ENCODE measurements at places on chromosomes 4 and X. TPM values are rescaled to one million over a fixed set of nuclear protein-coding genes. Genes with fewer than 3 reads are reported as not detected.

GATA1 gene
- total RNA-seq: not detected

- no peaks in the 10 kb centered on the region for H3K27me3 ChIP-seq
- H3K4me1 ChIP-seq: no peaks in the 10 kb centered on the region
- no peak overlapping the region for H3K4me3 ChIP-seq
- H3K36me3 ChIP-seq: no peaks in the 10 kb centered on the region
These were observed 11.8 kb upstream of the ZNF630 start for GRCh38 chrX:48083212-48083611.

DNA sequence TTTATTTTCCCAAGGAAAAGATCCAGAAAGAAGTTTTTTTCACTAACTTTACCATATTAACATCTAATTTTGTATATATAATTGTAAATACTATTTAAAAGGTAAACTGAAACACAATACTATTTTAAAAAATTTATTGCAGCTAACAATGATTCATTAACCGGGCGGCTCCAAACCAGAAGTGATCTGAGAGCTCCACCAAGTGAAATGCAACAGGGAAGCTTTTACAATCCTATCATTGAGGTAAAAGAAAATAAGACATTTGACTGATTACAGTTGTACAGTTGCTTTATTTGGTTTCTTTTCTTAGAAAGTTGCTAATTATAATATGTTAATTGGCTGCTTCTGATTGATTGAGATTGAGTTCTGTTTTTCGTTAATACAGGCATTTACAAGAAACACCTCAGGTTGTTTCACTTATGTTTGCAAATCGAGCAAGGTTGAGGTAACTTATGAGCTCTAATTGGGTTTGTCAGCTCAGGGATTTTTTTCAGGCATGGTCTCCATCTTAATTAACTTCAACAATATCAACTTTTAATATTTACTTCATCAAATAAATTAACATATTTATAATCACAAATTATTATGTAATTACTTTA is 220.2 kb upstream of the UGT8 start:
- no peak overlapping the region for H3K4me3 ChIP-seq
- H3K36me3 ChIP-seq: no peaks in the 10 kb centered on the region
- H3K27ac ChIP-seq: no peak overlapping the region
- H3K27me3 ChIP-seq: no peaks in the 10 kb centered on the region
- H3K4me1 ChIP-seq: no peaks in the 10 kb centered on the region

- no peak overlapping the region for H3K4me3 ChIP-seq
- no peak for DNase-seq
- H3K27ac ChIP-seq: no peak overlapping the region
- H3K27me3 ChIP-seq: no peaks in the 10 kb centered on the region
- H3K36me3 ChIP-seq: peaks cover 18% of the 10 kb centered on the region
- peaks cover 24% of the 10 kb centered on the region for H3K4me1 ChIP-seq
These were observed 2.6 kb upstream of the NDUFC1 start for GRCh38 chr4:139304920-139305319.

- H3K27ac ChIP-seq: no peak overlapping the region
- H3K4me1 ChIP-seq: no peaks in the 10 kb centered on the region
- no peak overlapping the region for H3K4me3 ChIP-seq
- H3K27me3 ChIP-seq: peaks cover 10% of the 10 kb centered on the region
- no peaks in the 10 kb centered on the region for H3K36me3 ChIP-seq
These were observed 277.2 kb downstream of the CXXC4 start for GRCh38 chr4:104217526-104217925.

CFAP47 gene
- 0.34 TPM for total RNA-seq

GRCh38 chr4:174216799-174217272 is 66.6 kb downstream of the FBXO8 start:
- no peaks in the 10 kb centered on the region for H3K36me3 ChIP-seq
- H3K27ac ChIP-seq: no peak overlapping the region
- H3K27me3 ChIP-seq: peaks cover 67% of the 10 kb centered on the region
- peaks cover 64% of the 10 kb centered on the region for H3K4me1 ChIP-seq
- DNase-seq: no peak

GRCh38 chr4:56348576-56348975 is 38.7 kb downstream of the AASDH start:
- H3K4me1 ChIP-seq: no peaks in the 10 kb centered on the region
- H3K27me3 ChIP-seq: no peaks in the 10 kb centered on the region
- no peak overlapping the region for H3K4me3 ChIP-seq
- peaks cover 33% of the 10 kb centered on the region for H3K36me3 ChIP-seq
- H3K27ac ChIP-seq: no peak overlapping the region

All from mesothelial cell of epicardium (in vitro differentiated cells).